ENCODE measurements at places on chromosomes 5 and 9.

GRCh38 chr9:69674112-69674685 is 2.0 kb upstream of the APBA1 start:
- no peak for DNase-seq

GRCh38 chr9:128928624-128929023 is 7.8 kb downstream of the PHYHD1 start:
- no peak for DNase-seq

GRCh38 chr5:78858364-78858763 is 126.7 kb downstream of the ARSB start:
- DNase-seq: no peak

- no peak for DNase-seq
Observed at GRCh38 chr5:54678737-54679136, 161.2 kb downstream of the SNX18 start.

DNA sequence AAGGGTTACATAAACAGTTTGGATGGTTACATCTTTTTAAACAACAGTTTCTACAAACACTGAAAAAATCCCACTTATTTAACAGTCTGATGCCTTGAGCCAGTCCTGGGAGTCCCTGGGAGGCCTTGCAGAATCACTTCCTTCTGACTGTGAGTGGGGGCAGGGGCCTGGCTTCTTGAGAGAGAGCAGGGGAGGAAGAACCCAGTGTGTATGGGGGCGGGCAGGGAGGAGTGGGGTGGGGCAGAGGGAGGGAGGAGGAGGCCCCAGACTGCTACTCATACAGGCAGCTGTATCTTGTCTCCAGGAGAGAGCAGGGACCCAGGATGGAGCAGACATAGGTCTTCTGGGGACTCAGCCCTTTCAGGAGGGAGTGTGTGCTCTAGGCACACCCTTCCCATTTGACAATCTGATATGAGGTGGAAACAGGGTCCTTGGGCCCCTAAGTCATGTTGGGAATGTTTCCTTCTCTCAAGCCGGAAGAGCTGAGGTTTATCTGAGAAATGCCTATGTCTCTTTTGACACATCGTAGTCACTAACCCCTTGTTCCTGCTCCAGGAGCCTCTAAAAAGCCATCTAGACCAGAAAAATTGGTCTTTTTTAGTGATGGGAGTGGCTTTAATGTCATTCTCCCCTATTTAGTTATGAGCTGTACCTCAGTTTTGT is 52.8 kb downstream of the IRF1 start:
- peak; percentile 99 for DNase-seq

DNA sequence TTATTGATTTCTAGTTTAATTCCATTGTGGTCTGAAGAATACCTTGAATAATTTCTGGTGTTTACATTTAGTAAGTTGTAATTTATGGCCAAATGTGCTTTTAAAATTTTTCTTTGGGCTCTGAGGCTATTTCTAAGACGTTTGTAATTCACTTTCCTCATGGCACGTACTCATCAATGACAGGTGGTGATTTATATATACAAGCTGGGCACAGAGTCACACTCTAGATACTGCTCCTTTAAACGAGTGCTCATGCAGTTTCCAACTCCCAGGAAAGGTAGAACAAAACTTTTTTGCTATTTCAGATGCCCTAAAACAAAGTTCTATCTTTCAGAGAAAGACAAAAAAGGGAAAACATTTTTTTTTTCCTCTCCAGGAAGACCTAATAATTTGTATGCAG is 146.9 kb downstream of the AUH start:
- no peak for DNase-seq

DNA sequence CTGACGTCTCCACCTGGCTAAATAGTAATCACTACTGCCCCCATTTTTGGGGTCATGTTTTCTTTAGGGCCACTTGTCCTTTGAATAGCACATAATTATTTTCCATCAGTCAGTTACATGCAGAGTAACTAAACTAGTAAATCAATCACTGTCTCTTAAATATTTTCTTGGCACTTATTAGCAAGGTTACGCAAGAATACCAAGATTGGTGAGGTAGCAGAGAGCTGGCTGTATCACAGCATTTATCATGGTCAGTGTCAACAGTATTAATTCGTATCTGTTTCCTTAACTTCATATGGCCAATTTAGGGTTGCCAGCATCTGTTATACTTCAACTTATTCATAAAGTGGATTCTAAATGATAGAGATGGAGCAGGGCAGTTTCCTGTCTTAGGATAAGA is 346.8 kb upstream of the FAM174A start:
- DNase-seq: no peak
